ENCODE measurements at places on chromosomes 5 and 9.

- no peak for DNase-seq
- H3K4me1 ChIP-seq: no peaks in the 10 kb centered on the region
- no peaks in the 10 kb centered on the region for H3K36me3 ChIP-seq
- no peak overlapping the region for H3K4me3 ChIP-seq
Observed at GRCh38 chr5:111772456-111773122, 15.6 kb upstream of the NREP start.

GRCh38 chr5:56080375-56081052, 85.8 kb upstream of the IL6ST start:
- peaks cover 9% of the 10 kb centered on the region for H3K4me1 ChIP-seq
- H3K27ac ChIP-seq: no peak overlapping the region
- H3K27me3 ChIP-seq: no peaks in the 10 kb centered on the region
- no peak for DNase-seq
- H3K36me3 ChIP-seq: no peaks in the 10 kb centered on the region
- no peak overlapping the region for H3K4me3 ChIP-seq

DNA sequence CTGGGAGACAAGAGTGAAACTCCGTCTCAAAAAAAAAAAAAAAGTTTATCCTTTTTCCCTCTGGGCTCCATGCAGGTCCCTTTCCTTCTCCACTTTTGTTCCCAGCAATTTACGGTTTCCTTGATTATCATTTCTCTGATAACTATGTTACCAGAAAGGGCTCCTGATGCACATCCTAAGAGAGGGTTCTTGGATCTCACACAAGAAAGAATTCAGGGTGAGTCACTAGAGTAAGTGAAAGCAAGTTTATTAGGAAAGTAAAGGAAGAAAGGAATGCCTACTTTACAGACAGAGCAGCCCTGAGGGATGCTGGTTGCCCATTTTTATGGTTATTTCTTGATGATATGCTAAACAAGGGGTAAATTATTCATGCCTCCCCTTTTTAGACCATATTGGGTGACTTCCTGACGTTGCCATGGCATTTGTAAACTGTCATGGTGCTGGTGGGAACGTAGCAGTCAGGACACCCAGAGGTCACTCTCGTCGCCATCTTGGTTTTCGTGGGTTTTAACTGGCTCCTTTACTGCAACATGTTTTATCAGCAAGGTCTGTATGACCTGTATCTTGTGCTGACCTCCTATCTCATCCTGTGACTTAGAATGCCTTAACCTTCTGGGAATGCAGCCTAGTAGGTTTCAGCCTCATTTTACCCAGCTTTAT, 13.5 kb upstream of the MELK start:
- H3K27ac ChIP-seq: no peak overlapping the region
- peaks cover 7% of the 10 kb centered on the region for H3K27me3 ChIP-seq
- no peak overlapping the region for H3K4me3 ChIP-seq

DNA sequence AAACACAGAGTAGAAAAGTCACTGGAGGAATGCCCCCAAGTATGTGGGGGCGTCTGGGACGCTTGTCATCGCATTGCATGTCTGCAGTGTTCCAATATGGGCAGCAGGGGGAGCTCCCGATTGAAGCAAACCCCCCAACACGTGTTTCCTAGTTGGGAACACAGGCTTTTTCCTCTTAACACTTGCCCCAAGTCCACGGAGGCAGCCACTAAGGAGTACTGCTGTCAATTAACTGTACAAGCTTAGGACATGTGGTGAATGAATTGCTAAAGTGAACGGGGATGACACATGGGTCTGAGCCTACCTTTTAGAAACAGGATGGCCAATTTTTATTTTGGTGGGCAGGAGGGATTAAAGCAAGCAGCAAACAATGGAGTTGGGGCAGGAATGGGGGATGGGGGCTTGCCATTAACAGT, 2.2 kb downstream of the GABRB2 start:
- no peak overlapping the region for H3K27ac ChIP-seq
- no peak overlapping the region for H3K4me3 ChIP-seq
- no peaks in the 10 kb centered on the region for H3K36me3 ChIP-seq
- H3K4me1 ChIP-seq: no peaks in the 10 kb centered on the region

DNA sequence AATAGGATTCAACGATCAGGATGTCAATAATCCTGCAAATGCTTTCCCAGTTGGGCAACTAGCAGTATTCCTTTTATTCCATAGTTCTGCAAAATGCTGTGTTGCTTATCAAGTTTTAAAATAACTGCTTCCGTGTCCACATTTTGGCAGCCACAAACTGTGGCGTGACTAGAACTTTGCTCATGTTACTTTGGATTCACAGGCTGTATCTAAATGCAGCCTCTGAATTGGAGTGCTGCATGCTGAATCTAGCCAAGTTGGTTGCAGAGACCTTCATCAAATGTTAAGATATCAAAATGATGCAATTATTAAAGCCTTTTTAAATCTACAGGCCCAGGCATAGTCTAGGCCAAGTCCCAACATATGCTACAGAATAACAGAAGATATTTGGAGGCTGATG, 249.2 kb downstream of the NR2F1-AS1 start:
- H3K4me1 ChIP-seq: no peaks in the 10 kb centered on the region
- no peak for DNase-seq
- no peak overlapping the region for H3K27ac ChIP-seq
- no peaks in the 10 kb centered on the region for H3K36me3 ChIP-seq
- no peaks in the 10 kb centered on the region for H3K27me3 ChIP-seq
- no peak overlapping the region for H3K4me3 ChIP-seq

- no peak overlapping the region for H3K27ac ChIP-seq
- H3K36me3 ChIP-seq: no peaks in the 10 kb centered on the region
- no peak for DNase-seq
- no peak overlapping the region for H3K4me3 ChIP-seq
- H3K4me1 ChIP-seq: no peaks in the 10 kb centered on the region
Observed at GRCh38 chr5:32325062-32325461, 12.3 kb upstream of the MTMR12 start.

GRCh38 chr9:131965103-131965502, 114.6 kb downstream of the MED27 start:
- H3K27me3 ChIP-seq: no peaks in the 10 kb centered on the region
- no peak overlapping the region for H3K27ac ChIP-seq
- H3K4me1 ChIP-seq: peaks cover 9% of the 10 kb centered on the region
- no peak for DNase-seq
- peaks cover 14% of the 10 kb centered on the region for H3K36me3 ChIP-seq
- H3K4me3 ChIP-seq: no peak overlapping the region

DNA sequence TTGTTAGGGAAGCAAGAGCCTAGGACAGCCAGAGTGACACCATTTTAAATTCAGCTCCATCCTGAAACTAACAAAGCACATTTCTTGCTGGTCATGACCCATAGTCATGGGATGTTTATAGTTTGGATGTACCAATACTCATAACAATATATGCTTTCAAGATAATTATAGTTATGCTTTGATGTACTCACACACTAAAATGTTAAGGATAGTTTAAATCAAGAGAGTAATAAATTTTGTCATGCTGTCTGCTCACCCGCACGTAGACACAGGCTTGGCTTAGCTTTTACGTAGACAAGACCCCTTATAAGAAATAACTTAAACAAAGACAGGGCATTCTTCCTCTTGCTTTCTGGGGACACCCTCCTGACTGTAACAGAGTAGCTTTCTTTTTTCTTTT, 8.9 kb upstream of the STXBP1 start:
- no peak overlapping the region for H3K27ac ChIP-seq
- no peak for DNase-seq
- H3K27me3 ChIP-seq: peaks cover 5% of the 10 kb centered on the region

- H3K27me3 ChIP-seq: no peaks in the 10 kb centered on the region
- H3K4me3 ChIP-seq: no peak overlapping the region
- DNase-seq: no peak
- peaks cover 6% of the 10 kb centered on the region for H3K4me1 ChIP-seq
- no peak overlapping the region for H3K27ac ChIP-seq
Observed at GRCh38 chr9:27355166-27355565, 58.2 kb upstream of the EQTN start.

DNA sequence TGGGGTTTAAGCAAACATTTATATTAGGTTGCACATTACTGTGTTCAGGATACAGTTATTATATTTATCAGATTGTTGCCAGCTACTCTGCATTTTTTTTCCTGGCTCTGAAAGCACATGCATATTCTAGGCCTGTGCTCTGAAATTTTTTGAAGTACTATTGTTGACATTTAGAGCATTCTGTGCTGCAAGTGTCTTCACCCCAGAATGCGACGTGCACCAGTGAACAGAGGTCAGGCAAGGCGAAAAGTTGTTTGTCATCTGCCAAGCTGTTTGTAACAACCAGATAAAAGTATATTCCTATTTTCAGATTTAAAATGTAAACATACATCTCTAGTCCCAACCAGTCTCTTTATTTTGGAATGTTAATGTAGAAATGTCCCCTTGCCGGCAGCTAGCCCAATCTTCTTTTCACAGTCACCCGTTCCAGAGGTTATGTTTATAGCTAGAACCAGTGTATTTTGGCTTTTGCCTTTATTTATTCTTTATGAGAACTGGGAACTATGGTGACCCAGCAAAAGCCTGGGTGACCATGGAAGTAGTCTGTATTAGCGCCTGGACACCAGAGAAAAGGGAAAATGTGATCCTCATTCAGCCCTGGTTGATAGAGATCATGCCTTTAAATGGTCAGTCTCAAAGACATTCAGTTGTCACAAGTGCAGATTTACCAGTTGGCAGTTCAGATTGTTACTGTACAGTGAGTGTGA, 84.6 kb downstream of the NDUFAF2 start:
- no peaks in the 10 kb centered on the region for H3K36me3 ChIP-seq
- H3K4me1 ChIP-seq: peaks cover 5% of the 10 kb centered on the region
- H3K27ac ChIP-seq: no peak overlapping the region
- no peak overlapping the region for H3K4me3 ChIP-seq
- no peaks in the 10 kb centered on the region for H3K27me3 ChIP-seq

- H3K4me3 ChIP-seq: no peak overlapping the region
- no peak for DNase-seq
- H3K36me3 ChIP-seq: no peaks in the 10 kb centered on the region
- H3K27ac ChIP-seq: no peak overlapping the region
- no peaks in the 10 kb centered on the region for H3K4me1 ChIP-seq
Observed at GRCh38 chr9:95365766-95366165, 48.3 kb upstream of the FANCC start.

GRCh38 chr9:110958847-110959246, 79.4 kb downstream of the LPAR1 start:
- no peaks in the 10 kb centered on the region for H3K4me1 ChIP-seq
- H3K36me3 ChIP-seq: no peaks in the 10 kb centered on the region
- no peak overlapping the region for H3K4me3 ChIP-seq
- no peaks in the 10 kb centered on the region for H3K27me3 ChIP-seq

DNA sequence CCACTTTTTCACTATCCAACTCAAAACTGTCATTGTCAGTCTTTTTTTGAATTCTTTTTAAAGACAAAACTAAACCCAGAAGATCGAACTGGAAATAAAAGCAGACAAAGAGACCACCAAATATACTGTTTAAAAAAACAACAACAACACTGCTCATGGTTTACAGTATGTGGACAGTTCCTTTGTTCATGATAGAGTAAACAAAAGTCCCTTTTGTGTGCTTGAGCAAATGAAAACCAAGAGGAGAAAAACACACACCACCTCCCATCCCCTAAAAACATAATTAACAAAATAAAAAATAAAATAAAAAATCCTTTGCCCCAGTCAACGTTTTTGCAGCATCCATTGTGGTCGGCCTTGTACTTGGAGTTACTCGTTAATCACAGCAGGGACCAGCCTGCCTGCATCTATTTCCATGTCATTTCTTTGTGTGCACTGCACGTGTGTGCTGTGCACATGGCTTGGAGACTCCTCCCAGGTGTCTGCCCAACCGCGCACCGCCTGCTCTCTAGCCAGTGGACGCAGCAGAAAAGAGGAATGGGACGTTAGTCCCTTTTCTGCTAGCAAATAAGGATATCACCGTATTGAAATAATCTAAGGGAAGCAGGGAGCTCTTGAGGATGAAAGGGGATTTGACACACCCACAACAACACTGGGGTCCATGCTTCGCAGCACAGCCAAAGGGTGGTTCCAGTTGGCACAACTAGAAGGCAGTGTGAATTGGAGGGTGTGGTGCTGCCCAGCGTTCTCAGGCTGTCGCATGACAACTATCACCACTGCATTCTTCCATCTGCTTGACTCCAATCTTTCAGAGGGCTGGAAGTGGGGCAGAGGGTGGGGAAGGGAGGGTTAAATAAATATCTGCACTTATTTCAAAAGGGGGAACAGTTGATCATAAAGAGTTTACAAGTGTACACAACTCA, 130.0 kb downstream of the SEMA6A start:
- no peaks in the 10 kb centered on the region for H3K36me3 ChIP-seq
- H3K4me3 ChIP-seq: no peak overlapping the region
- DNase-seq: no peak
- no peaks in the 10 kb centered on the region for H3K4me1 ChIP-seq

- H3K27ac ChIP-seq: no peak overlapping the region
- H3K36me3 ChIP-seq: no peaks in the 10 kb centered on the region
- H3K4me3 ChIP-seq: no peak overlapping the region
- H3K4me1 ChIP-seq: no peaks in the 10 kb centered on the region
- DNase-seq: no peak
- H3K27me3 ChIP-seq: no peaks in the 10 kb centered on the region
Observed at GRCh38 chr5:33629999-33630398, 189.2 kb downstream of the TARS1 start.

DNA sequence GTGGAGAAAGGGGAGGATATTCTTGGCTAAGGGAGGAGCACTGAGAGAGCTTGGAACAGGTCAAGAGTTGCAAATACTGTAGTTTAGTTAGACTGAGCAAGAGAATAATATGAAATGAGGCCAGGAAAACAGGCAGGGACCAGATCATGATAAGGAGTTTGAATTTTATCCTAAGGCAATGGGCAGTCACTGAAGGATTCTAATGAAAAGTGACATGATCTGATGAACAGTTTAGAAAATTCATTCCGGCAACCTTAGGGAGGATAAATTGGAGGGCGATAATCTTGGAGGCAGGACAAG, 276.1 kb downstream of the PLK2 start:
- H3K4me3 ChIP-seq: no peak overlapping the region
- H3K4me1 ChIP-seq: no peaks in the 10 kb centered on the region
- H3K36me3 ChIP-seq: no peaks in the 10 kb centered on the region

- peak overlapping the region; percentile 53 for H3K27ac ChIP-seq
- no peak overlapping the region for H3K4me3 ChIP-seq
- H3K27me3 ChIP-seq: no peaks in the 10 kb centered on the region
- no peak for DNase-seq
Observed at GRCh38 chr9:15244001-15244441, 63.0 kb downstream of the TTC39B start.

- H3K27me3 ChIP-seq: no peaks in the 10 kb centered on the region
- no peak overlapping the region for H3K4me3 ChIP-seq
- DNase-seq: peak; percentile 49
Observed at GRCh38 chr5:68460147-68460798, 244.7 kb downstream of the PIK3R1 start.

- DNase-seq: no peak
- H3K27ac ChIP-seq: no peak overlapping the region
- H3K4me3 ChIP-seq: no peak overlapping the region
- H3K27me3 ChIP-seq: no peaks in the 10 kb centered on the region
Observed at GRCh38 chr5:97751540-97751939, 568.5 kb upstream of the RIOK2 start.

DNA sequence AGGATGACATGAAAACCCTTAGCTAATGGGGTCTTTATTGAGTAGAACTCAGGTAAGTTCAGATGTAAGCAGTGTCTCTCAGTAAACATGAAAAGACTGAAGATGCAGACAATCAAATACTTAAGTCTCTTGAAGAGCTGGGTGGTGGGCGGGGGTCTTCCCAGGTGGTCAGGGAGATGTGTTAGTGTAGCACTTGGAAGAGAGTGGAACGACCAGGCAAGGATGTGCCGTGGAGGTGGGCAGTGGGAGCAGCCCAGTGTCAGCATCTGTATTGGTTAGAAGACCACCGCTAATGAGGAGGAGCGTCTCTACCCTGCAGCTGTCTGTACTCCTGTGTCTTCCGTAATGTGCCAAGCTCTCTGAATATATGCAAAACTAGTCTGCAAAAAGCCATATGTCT, 4.4 kb downstream of the S1PR3 start:
- H3K27me3 ChIP-seq: peaks cover 41% of the 10 kb centered on the region
- no peak for DNase-seq
- H3K4me1 ChIP-seq: no peaks in the 10 kb centered on the region
- H3K4me3 ChIP-seq: no peak overlapping the region

Measured in effector memory CD8-positive, alpha-beta T cell (primary cell).